ENCODE measurements at places on chromosomes 5 and 9. TPM values are rescaled to one million over a fixed set of nuclear protein-coding genes. Genes with fewer than 3 reads are reported as not detected.

DNA sequence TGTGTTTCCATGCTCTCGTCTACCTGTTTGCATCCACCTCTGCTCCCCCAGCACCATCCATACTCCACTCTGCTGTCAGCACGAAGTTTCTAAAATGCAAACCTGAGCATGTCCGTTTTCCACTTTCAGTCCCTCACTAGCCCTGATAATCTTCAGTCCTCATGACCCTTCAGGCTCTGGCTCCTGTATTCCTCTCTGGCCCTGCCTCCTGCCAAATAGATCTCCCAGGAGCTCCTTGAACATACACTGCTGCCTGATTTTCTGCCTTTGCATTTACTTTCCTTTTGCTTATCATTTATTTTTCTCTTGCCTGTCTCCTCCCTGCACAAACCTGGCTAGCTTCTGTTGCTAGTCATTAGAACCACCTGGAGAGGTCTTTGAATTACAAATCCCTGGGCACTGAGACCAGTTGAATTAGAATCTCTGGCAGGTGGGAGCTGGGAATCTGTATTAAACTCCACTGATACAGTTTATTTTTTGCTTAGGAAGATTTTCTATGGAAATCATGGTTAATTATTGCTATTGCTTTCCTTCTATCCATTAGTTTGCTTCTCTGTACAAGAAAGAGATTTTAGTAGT, 18.5 kb downstream of the ARHGEF28 start:
- no peak for DNase-seq

GRCh38 chr9:79329861-79330260, 241.9 kb upstream of the TLE4 start:
- DNase-seq, result no peak

DNA sequence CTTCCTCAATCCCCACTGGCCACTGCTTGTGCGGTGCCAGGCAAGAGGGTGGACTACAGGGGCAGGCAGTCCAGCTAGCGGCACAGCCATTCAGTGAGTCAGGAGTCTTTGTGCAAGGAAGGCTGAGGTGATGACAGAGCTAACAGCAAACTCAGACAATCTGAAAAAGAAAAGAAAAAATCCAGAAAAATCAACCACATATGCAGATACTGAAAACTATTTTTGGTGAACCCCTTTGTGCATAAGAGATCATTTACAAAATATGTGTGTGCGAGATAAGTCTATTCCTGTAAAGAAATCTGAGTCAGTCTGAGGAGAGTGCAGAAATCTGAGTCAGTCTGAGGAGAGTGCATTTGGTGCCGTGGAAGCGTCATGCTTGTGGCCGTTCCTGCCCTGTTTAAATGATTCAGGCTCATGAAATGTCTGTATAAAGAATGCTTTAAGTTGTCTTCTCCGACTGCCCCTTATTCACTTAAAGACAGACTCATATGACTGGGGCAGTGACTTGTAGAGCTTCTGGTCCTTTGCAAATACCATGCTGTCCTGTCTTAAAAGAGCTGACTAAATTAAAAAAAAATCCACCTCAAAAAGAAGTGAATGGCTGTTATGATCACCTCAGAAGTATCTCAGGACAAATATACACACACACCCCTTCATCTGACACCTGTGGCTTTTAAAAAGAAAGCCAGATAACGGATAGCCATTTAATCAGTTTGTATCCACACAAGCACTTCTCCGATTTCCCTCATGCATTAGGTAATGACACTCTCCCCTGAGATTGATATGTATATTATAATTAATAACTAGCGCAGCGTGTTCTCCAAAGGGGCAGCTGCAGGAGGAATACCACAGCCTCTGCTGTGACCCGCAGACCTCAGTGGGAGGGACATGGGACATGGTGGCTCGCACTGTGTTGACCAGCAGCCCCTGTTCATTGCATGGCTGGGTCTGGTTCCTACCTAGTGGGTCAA, 47.3 kb downstream of the TRIO start:
- DNase-seq, result no peak

DNA sequence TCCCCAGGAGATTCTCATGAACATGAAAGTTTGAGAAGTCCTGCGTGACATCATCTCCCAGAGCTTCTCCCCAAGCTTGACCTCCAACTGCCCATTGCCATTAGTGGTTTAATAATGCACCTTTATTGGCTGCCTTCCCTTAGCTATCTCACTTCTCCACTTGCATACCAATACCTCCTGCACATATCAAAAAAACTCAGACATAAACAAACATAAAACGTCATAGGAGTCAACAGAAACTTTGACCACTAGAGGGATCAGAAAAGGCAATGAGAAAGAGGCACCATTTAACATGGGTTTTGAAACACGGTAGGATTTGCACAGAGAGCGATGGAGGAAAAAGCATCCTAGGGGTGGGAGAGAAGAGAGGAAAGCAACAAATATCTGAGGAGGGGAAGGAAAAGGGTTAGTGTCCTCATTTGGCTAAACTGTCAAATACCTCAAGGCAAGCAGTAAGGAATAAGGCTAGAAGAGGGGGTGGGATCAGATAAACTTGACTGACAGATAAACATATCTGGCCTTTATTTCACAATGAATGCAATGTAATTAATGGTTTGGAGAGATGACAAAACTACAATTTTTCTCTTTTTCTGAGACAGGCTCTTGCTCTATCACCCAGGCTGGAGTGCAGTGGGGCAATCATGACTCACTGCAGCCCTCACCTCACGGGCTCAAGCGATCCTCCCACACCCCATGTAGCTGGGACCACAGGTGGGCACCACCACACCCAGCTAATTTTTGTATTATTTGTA, 27.0 kb downstream of the GNAQ start:
- DNase-seq, result no peak

DNA sequence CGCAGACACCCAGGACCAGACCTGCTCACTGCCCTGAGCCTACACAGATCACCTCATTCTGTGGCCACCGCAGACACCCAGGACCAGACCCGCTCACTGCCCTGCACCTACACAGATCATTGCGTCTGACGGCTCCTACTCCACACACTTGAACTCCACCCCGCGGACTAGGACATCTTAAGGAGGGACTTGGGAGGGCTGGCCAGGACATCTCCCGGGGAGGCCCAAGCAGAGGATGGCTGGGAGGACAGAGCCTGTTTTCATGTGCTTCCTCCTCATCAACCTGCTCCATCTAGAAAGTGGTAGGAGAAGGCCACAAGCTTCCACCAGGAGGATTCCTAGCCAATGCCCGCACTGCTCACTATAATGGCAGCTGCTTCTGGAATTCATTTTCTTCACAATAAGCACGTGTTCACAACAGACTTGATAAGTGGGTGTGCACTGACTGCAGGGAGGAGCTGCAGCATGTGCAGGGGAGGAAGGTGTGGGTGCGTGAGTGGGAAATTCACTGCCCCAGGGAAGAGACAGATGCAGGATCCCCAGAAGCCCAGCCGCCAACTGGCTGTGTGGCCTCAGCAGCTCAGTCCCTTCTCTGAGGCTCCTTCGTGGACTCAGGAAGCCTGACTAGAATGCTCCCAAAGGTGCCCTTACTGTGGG, 64.8 kb downstream of the AK8 start:
- DNase-seq, result no peak

Gene ENTPD2
- total RNA-seq, result 3.2 TPM
